ENCODE measurements at places on chromosomes 16 and 17.

DNA sequence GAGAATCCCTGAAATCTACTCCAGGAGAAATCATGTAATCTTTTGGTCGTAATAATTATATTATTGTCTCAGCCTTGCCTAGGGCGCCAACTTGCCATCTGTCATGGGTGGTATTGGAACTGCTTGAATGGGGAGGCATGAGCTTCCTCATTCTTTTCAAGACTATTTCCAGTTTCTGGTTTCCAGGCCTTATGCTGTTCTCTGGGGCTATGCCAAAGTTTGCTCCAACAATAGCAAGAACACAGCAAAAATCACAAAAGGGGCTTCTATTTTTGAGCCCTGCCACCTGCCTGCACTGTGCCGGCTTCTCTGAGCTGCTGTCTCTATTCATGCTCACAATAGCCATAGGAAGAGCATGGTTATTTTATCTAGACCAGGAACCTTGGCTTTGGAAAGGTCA lies 111.7 kb downstream of the SPECC1 start:
- no peak for DNase-seq

GRCh38 chr17:73316919-73317505 lies 5.2 kb upstream of the CDC42EP4 start:
- DNase-seq: no peak

DNA sequence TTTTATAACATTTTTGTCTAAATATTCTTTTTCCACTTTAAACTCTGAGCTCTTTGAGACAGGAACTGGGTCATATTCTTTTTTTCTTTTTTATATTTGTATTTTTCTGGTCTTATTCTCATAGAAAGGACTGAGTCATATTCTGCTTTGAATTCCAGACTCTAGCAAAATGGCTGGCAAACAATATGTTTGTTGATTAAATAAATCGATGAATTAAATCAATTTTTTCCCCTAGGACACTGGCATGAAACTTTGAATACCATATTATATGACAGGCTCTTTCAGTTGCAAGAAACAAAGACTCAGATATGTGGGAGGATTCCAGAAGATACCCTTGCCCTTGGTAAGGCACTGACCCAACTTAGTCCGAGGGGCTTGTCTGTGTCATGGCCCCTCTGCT lies 3.1 kb upstream of the RGS9 start:
- DNase-seq: no peak

- no peak for DNase-seq
Measured at GRCh38 chr16:2043667-2044451, 3.8 kb downstream of the NTHL1 start.

- DNase-seq: no peak
Measured at GRCh38 chr16:9322769-9323168, 231.3 kb downstream of the HAPSTR1 start.

GRCh38 chr16:88578446-88579313 lies 8.5 kb downstream of the ZC3H18 start:
- no peak for DNase-seq

GRCh38 chr17:9132944-9133610 lies 111.8 kb downstream of the NTN1 start:
- no peak for DNase-seq

DNA sequence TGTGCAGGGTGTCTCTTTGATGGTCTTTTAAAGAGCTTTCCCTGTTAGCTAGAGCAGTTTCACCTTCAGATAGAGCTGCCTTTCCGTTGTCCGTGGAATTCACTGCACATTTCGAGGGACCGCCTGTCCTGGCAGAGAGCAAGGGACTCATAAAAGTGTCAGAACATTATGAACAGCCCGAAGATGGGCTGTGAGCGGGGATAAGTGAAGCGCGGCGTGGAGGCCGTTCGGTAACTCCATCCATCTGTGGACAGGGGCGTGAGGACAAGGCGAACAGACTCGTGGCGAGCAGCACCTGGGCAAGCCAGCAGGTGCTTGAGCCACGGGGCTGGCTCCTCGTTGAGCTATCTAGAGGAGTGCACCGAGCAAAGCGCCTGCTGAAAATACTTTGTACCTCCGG lies 371.2 kb downstream of the MAF start:
- no peak for DNase-seq

GRCh38 chr16:4091240-4092012 lies 24.8 kb downstream of the ADCY9 start:
- no peak for DNase-seq

- DNase-seq: no peak
Measured at GRCh38 chr16:8430401-8430800, 159.9 kb downstream of the TMEM114 start.

DNA sequence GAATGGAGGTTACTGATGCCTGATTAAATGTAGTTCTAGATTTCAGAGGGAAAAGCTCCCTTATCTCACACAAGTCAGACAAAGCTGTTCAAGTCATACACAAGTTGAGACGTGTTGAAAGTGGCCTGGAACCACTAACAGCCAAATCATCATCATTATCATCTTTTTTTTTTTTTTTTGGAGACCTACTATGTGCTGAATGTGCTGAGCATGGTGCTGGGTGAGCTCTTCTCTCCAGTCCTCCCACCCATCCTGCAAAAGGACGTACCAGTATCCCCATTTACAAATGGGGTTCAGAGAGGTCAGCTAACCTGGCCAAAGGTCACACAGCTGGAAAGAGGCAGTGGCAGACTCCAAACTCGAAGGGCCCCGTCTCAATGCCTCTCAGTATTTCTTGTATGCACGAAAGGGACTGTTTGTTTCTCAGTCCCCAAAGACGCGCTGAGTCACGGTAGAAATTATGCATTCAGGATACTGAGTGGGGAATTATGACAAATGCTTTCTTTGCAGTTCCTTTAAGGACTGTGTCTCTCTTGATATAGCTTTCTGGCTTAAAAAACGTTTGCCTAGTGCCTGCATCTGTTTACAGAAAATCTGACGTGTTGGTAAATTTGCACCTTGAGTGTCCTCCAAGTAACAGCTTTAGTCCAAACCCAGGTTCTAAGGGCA lies 235.5 kb downstream of the XYLT1 start:
- DNase-seq: no peak

DNA sequence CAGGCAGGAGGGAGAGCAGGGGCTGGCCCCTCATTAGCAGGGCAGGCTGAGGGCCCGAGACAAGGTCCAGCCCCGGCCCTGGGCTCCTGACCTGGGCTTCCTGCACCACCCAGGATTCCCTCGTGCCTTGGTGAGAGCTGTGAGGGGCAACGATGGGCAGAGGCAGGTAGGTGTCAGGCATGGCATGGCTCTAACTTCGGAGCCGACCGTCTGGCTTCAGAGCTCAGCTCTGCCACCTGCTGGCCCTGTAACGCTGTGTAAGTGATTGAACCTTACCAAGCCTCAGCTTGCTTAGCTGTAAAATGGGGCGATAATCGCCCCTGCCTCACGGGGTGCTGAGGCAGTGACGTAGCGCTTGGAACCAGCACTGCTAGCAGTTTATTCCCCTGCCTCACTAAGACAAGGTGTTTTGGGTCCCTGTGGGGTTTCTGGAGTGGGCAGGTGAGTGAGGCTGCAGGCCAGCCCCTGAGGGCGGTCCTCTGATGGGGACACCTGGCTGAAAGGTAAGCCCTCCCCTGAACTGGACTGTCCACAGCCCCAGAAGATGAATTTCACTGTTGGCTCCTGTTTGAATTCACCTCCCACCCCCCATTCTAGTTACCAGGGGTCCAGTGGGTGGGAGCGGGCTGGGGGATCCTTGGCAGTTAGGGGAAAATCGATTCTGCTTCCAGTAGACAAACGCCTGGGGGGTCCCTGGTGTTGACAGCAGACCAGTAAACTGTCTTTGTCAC lies 184.8 kb upstream of the GSE1 start:
- DNase-seq: no peak

- DNase-seq: no peak
Measured at GRCh38 chr16:77977339-77977738, 45.0 kb upstream of the CLEC3A start.

GRCh38 chr17:30908717-30909420 lies 2.8 kb upstream of the TEFM start:
- no peak for DNase-seq

DNA sequence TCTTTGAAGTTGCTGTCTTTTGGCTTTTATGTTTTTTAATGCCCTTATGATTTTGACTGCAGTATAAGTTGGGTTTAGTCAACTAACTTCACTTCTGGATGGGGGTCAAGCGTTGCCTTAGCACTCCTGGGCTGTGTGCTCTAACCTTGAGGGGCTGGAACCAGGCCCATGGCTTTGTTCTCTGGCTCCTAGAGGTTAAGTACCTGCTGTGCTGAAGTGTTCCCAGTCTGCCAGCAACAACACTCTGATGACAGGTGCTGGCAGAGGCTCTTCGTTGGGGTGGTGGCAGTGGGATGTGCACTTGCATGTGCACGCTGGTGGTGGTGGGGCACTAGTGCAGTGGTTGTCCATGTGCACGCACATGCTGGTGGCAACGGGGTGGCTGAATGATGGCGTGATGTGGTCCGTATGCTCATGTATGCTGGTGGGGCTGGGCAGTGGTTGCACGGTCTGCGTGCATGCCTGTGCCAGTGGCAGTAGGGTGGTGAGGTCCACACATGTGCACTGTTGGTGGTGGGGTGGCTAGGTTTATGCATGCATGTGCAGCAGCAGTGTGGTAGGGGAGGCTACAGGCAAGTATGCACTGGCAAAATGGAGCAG lies 447.8 kb upstream of the GOT2 start:
- no peak for DNase-seq

GRCh38 chr17:70407506-70407905 lies 238.2 kb downstream of the KCNJ2 start:
- no peak for DNase-seq

Measured in ecto neural progenitor cell (in vitro differentiated cells).